Activated CD4-positive, alpha-beta memory T cell treated with anti-CD3 and anti-CD28 coated beads for 36 hours (primary cell): ENCODE measurements at places on chromosomes 6 and 20. TPM values are rescaled to one million over a fixed set of nuclear protein-coding genes. Genes with fewer than 3 reads are reported as not detected.

The CST4 gene
- not detected for total RNA-seq

The OTOR gene
- total RNA-seq = not detected

The C6orf47 gene
- 16.9 TPM for total RNA-seq

The FGD2 gene
- 0.52 TPM for total RNA-seq

The SYCP2L gene
- total RNA-seq = not detected

The TMEM74B gene
- total RNA-seq = 0.63 TPM

The CD93 gene
- 1.9 TPM for total RNA-seq

The BPIFA1 gene
- not detected for total RNA-seq

The C20orf96 gene
- total RNA-seq = 6.4 TPM

The TCF19 gene
- total RNA-seq = 93.0 TPM

The COL12A1 gene
- not detected for total RNA-seq

The FAM83C gene
- not detected for total RNA-seq

The ZBTB46 gene
- total RNA-seq = 5.5 TPM

The DSP gene
- total RNA-seq = 0.12 TPM

The CST7 gene
- 81.8 TPM for total RNA-seq

The LTA gene
- 696 TPM for total RNA-seq
